ENCODE measurements at places on chromosomes 2 and 18.

DNA sequence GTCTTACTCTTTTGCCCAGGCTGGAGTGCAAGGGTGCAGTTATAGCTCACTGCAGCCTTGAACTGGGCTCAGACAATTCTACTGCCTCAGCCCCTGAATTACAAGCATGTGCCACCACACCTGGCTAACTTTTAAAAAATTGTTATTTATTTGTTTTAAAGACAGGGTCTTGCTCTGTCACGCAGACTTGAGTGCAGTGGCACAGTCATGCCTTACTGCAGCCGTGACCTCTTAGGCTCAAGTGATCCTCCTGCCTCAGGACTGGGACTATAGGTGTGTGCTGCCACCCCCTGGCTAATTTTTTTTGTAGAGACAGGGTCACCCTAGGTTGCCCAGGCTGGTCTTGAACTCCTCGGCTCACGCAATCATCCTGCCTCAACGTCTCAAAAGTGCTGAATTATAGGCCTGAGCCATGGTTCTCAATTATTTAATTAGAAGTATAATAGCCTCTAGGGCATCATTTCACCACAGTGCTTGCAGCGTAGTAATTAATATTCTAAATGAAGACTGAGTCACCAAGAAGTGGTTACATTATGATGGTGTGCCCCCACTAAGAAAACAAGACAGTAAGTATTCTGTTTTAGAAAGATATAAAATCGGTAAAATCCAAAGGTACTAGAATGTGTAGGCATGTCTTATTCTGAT, 69.6 kb downstream of the EML4 start:
- DNase-seq: no peak

DNA sequence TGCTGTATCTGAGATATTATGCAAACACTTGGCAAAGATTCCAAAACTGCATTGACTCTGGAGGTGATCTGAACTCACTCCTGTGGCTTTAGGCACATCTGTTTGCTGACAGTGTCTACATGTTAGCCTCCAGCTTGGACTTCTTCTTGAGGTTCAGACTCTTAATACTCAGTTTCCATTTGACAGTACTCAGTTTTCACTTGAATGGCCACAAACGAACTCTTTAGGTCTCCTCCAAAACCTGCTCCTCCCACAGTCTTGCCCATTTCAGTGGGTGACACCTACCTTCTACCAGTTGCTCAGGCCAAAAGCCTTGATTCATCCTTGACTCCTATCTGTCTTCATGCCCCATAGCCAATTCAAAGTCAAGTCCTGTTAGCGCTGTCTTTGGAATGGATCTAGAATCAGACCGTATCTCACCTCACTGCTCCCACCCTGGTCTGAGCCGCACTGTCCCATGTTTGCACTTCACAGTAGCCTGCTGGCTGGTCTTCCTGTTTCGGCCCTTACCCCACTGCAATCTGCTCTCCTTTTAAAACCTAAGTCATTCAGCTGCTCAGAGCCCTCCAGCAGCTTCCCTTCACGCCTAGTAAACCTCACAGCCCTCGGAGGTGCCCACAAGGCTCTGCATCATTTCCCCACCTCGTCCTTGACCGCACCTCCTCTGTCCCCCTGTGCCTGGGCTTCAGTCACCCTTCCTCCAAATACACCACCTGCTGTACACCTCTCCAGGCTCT, 10.5 kb downstream of the ATG16L1 start:
- no peak for DNase-seq

GRCh38 chr2:241598487-241598886, 38.5 kb downstream of the THAP4 start:
- DNase-seq: no peak

DNA sequence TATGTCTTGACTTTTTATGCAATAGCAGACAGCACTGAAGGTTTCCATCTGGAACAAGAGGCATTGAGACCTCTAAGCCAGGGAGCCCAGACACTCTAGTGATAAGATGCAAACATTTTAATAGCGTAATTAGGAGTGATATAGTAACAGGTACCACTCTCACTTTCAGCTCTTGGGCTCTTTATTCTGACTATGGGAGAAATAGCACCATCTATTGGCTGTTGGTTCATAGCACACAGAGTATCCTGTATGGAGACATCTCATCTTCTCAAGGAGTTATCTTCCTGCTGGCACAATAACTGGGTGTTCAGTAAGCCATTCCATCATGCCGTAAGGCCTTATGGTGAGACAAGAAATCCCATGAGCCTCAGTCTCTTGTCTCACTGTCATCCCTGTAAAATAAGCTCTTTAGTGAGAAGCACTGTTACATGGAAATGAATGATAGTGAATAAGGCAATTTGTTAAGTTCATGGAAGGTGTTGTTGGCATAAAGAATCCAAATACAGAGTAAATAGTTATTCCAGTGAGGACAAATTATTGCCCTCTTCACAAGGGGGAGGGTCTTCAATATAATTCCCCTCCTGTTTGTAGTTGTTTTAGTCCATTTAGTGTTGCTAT, 48.3 kb downstream of the THUMPD2 start:
- DNase-seq: no peak

DNA sequence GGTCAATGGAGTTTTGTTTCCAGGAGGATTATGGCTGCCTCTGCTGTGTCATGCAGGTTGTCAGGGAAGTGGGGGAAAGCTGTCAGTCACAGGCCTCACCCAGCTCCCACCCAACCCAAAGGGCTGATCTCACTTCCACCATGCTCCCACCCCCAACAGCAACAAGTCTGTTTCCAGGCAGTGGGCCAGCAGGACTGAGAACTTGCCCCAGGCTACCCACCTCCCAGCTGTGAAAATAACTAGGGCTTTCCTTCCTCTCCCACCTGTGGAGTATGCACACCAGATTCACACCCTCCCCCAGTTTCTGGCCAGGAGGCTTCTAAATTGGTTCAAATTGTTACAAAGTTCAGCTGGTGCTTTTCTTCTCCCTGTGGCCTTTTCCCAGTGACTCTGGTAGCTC, 95.6 kb upstream of the ACVR1 start:
- no peak for DNase-seq

- peak; percentile 88 for DNase-seq
These were observed at the start of the genes GPATCH11 and HEATR5B for GRCh38 chr2:37083873-37084794. GPATCH11 (plus strand) TSS chr2:37084518; CDS start chr2:37088382, 3,864 bp downstream. HEATR5B (minus strand) TSS chr2:37084372; CDS start chr2:37083414, 958 bp downstream.

DNA sequence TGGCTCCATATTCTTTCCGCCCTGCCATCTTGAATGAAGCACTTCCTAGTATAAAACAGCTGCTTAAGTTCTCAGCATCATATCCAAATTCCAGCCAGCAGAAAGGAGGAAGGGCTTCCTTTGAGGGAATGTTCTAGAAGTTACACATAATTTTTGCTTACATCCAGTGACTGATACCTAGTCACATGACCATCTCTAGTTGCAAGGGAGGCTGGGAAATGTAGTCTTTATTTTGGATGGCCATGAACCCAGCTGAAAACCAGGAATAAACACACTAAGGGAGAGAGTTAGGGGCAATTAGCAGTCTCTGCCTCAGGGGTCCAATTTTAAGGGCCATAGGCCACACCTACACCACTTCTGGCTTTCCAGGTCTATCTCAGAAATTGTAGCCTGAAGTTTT, 57.8 kb upstream of the LMAN1 start:
- no peak for DNase-seq

DNA sequence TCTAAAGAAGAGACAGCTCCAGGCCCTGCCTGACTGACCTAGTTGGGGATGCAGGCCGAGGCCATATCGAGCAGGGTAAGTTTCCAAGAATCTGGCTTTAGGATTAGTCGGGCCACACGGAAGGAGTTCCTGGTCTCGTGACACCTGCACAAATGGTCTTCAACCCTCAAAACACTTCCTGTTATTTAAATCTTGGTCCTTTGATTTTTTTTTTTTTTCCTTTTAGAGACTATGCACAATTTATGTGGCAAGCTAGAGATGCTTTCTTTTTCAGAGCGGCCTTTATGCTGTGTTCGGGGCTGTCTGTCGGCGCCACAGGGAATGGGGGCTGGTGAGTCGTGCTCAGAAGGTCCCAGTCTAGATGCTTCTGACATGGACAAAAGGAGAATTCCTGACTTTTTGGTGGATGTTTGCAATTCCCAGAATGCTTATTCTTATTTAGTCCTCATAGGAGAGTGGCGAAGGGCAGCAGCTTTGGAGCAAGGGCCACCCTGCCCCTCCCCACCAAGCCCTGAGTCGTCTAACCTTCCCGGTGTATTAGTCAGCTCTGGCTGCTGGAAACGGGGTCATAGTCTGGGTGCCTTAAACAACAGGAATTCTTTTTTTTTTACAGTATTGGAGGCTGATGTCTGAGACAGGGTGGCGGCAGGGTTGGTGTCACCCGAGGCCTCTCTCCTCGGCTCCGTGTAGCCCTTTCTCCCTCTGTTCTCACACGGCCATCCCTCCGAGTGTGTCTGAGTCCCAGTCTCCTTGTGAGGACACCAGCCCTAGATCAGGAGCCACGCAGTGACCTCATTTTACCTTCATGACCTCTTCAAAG, 27.4 kb downstream of the HPCAL1 start:
- peak; percentile 30 for DNase-seq

- no peak for DNase-seq
These were observed 82.4 kb downstream of the AGPS start for GRCh38 chr2:177474998-177475397.

DNA sequence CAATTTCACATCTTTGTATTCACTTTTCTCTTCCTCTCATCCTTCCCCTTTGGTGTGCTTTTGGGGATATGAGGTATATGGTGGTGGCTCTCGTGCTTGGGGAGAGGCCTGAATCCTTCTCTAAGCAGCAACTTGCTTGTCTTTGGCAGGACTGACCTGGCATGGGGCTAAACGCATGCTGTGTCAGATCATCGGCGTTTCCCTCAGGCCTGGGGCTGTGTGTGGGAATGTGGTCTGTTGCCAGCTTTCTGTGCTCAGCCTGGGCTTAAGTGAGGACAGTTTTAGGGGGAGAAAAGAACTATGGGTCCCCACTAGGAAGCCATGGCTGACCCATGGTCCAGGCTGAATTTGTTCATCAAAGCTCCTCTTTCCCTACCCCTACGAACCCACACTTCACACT, 60.7 kb downstream of the TET3 start:
- DNase-seq: no peak

DNA sequence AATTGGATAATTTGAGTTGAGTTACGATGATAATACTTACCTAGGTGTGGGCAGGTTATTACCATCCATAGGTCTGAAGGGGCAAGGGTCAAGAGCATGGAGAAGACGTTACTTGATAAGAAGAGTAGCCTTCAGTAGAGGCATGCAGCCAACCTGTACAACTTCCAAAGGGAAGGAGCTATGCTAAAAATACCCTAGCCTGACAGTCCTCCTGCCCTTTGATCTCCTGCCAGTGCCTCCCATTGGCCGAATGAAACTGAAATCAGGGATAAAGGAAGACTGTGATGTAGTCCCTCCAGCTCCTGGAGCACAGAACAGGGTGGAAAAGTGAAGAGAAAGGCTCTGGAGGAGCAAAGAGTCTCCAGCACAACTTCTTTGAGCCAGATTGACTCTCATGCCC, 487.4 kb downstream of the ADCYAP1 start:
- DNase-seq: no peak

GRCh38 chr2:219228041-219228910, 1.2 kb downstream of the ATG9A start:
- DNase-seq: no peak

DNA sequence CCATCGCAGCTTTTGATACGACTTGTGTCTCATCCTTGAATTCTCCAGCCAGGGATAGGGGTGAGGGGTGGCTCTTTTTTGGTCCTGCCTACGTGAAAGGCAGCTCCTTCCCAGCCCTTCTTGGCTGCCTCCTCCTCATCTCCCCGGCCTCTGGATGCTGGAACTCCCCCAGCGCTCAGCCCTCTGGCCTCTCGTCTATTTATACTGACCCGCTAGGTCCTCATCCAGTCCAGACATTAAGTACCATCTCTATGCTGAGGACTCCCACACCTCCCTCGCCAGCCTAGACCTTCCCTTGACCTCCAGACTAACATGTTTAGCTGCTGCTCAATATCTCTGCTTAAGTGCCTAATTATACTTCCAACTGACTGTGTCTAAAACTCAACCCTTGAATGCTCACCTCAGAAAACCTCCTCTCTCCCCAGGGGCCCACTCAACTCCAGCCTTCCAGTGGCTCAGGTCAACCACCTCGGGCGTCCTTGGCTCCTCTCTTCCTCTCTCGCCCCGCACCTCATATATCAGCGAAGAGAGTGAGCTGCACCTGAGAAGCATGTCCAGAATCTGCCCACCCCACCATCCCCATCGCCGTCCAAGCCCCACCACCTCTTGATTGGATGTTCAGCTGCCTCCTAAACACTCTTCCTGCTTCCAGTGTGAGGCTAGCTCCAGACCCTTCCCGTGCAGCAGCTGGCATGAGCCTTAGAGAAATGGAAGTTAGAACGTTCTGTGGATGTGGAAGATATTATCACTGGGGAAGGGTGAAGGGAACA, 34.8 kb downstream of the TOGARAM2 start:
- no peak for DNase-seq

DNA sequence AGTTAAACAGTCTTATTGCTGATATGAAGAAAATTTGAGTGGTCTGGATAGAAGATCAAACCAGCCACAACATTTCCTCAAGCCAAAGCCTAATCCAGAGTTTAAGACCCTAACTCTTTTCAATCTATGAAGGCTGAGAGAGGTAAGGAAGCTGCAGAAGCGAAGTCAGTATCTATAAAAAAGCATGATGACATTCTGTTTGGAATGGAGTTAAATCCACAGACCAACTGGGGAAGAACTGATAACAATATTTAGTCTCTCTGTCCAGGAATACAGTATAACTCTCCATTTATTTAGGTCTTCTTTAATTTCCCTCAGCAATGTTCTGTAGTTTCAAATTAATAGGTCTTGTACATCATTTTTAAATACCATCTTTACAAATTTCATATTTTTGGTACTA, 16.0 kb downstream of the PIGN start:
- no peak for DNase-seq

DNA sequence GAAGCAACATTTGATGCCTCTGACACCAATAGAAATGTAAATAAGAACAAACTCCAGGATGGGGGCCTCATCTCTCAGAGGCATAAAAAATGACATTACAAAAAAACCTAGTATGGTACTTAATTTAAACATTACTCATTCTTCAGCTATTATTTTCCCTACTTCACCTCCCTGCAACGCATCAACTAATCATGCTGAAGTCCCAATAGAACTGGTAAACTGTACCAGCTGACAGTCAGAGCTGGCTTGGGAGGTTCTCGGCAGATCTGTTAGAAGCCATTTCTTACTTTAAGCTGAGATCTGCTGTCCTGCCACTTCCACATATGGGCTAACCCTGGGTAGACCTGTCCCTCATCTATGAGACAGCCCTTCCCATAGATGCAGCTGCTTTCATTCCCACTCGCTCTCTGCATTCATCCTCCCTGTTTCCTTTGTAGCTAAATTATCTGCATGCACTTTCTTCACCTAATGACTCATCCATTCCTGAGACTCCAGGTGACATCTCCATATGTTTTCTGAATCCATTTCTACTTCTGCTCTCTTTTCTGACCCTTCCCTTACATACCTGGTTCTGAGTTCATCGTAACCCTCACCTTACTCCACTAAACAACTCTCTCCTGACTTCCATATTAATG, 108.1 kb downstream of the AOX1 start:
- no peak for DNase-seq

- no peak for DNase-seq
These were observed 63.5 kb upstream of the WIPF1 start for GRCh38 chr2:174660984-174661675.

DNA sequence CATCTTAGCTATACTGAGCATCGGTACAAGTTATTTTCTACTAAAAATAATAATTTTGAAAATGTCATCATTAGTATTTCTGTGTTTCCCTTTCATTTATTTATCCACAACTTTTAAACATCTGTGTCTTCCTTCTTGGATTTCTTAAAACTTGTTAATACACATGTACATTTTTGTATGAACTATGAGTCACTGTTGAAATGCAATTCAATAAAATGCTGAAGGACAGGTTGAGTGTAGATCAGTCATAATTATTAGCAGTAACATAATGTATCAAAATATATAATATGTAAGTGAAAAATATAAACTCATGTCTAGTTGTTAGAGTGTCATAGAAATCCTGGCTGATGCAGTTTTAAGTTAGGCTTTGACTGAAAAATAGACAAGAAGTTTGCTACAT, 115.9 kb downstream of the MEIS1 start:
- DNase-seq: no peak
